Naive thymus-derived CD4-positive, alpha-beta T cell (primary cell): ENCODE measurements at places on chromosomes 3 and 15.

DNA sequence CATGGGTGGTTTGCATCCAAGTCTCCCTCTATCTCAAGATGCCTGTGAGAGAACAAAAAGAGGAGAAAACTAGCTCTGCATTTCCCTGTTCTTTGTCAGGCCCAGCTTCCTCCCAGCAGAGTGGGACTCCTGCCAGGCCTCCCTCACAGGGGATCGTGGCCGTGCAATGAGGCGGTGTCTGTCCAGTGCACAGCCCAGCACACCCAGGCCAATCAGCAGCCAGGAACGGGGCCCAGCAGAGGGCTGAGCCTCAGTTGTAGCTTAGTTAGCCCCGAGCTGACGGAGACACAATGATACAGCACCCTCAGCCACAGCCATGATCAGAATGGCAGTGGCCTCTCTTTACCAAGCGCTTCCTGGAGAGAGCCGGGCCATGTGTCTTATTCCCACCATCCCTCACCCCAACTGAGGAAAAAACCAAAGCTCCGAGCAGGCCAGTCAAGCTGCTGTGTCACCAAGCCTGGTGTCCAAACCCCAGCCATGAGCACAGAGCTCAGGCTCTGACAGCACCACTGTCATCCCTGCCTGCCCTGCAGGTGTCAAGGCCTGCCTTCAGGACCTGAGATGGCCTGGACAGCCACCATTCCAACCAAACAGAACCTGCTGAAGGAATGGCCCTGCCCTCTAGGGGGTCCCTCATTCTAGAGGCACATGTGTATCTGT is 71.1 kb downstream of the DNAJB8 start:
- no peaks in the 10 kb centered on the region for H3K36me3 ChIP-seq
- H3K4me1 ChIP-seq, result no peaks in the 10 kb centered on the region
- H3K27me3 ChIP-seq, result no peaks in the 10 kb centered on the region
- no peak overlapping the region for H3K4me3 ChIP-seq
- H3K27ac ChIP-seq, result no peak overlapping the region

DNA sequence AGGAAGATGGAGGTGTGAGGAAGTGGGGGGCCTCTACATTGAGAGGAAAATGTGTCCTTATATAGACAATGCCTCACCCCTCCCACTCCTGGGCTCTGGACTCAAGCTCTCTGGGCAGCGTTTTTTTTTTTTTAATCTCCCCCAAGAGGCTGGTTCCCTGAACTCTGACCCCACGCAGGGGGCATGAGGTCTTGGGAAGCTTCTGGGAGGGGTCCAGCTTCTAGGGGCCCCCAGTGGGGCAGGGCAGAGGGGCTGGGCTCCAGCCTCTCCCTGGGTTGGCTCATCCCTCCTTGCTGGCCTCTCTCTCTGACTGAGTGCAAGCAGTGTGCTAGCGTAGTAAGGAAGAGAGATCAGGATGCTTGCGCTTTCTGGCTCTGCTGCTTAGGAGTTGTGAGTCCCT is 101.4 kb upstream of the HACD2 start:
- H3K4me3 ChIP-seq, result no peak overlapping the region
- H3K27ac ChIP-seq, result no peak overlapping the region
- no peaks in the 10 kb centered on the region for H3K36me3 ChIP-seq
- H3K27me3 ChIP-seq, result no peaks in the 10 kb centered on the region
- H3K4me1 ChIP-seq, result no peaks in the 10 kb centered on the region

- DNase-seq, result no peak
- no peaks in the 10 kb centered on the region for H3K36me3 ChIP-seq
- H3K4me1 ChIP-seq, result no peaks in the 10 kb centered on the region
These were observed 47.6 kb downstream of the EFHB start for GRCh38 chr3:19886404-19886803.

- DNase-seq, result no peak
- no peak overlapping the region for H3K27ac ChIP-seq
- peaks cover 19% of the 10 kb centered on the region for H3K4me1 ChIP-seq
- no peaks in the 10 kb centered on the region for H3K36me3 ChIP-seq
These were observed 1.0 kb upstream of the DLL4 start for GRCh38 chr15:40927873-40928806.
